ENCODE measurements at places on chromosomes 12 and 14.

DNA sequence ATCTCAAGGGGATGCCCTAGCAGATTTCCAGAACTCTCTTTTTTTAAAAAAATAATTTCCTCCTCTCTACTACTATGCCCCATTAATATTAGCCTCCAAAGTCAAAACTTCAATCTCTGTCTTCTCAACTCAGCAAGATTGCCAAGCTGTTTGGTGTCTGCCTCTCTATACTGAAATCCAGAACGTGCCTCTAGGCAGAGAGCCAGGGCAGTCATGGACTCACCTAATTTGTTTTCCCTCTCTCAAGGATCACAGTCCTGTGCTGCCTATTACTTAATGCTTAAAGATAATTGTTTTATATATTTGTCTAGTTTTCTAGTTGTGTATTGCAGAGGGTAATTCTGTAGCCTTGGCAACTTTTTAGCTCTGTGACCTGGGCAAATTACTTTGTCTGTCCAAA is 74.7 kb downstream of the E2F7 start:
- no peak for DNase-seq

GRCh38 chr12:3030821-3031429 is 46.3 kb upstream of the TSPAN9 start:
- DNase-seq = no peak

DNA sequence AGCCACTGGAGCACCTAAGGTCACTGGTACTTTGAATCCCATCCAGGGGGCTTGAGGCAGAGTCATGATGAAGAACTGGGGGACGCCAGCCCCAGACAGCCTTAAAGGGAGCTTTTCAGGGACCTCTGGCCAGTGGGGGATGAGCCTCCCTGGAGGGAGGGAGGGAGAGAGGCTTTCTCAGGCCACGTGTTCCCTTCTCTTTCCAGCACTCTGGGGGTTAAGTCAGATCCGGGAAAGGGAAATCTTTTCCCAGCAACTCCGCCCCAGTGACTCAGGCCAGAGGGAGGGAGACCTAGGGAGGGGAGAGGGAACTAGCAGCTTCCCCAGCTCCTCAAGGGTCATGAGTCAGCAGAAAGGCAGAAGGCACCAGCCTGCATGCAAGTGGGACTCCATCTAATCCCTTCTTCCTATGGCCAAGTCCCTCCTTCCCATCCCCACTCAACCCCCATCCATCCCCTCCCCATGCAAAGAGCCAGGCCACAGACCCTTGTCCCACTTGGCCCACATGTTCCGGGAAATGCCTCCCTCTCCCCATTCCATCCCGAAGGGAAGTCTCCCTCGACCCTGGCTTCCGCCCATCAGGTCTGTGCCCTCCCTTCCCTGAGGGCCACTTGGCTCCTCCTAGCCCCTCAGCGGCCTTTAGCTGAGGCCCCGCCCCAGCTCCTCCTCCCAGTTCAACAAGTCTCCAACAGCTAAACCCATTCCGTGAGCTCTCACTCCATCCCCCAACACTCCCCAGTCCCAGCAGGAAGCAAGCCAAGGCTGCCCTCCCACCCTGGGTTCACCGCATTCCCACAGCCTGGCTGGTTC is 5.6 kb downstream of the TNFRSF1A start:
- peak; percentile 63 for DNase-seq

DNA sequence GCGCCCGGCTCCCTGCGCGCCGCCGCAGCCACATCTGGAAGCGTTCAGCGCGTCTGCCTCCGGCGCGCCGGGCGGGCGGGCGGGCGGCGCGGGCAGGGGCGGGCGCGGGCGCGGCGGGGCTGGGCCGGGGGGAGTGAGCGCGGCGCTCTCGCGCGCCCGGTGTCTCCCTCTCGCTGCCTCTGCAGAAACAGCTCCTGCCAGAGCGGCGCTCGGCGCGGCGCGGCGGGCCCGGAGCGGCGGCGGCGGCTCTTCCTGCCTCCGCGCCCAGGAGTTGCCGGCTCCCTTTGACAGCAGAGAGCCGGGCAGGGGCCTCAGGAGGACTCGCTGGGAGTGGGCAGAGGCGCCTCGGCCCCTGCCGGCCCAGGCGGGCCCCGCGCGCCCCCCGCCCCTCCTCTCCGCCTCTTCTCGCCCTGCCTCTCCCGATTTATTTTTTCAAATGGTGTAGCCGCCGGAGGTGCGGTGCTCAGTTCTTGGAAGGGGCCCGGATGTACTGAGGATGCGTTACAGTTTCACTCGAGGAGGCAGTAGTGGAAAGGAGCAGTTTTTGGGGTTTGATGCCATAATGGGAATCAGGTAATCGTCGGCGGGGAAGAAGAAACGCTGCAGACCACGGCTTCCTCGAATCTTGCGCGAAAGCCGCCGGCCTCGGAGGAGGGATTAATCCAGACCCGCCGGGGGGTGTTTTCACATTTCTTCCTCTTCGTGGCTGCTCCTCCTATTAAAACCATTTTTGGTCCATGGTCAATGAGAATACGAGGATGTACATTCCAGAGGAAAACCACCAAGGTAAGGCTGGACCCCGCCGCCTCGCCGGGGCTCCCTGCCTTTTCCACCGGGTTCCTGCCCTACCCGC is at the start of gene CACNA1C:
Gene CACNA1C (plus strand): TSS at position 162 of the 853 bp plus-strand sequence. CDS start 576 bp downstream, at position 738.
- peak; percentile 61 for DNase-seq

GRCh38 chr12:124713436-124714082 is 146.1 kb upstream of the NCOR2 start:
- peak; percentile 79 for DNase-seq
